ENCODE measurements at places on chromosomes 4 and X.

DNA sequence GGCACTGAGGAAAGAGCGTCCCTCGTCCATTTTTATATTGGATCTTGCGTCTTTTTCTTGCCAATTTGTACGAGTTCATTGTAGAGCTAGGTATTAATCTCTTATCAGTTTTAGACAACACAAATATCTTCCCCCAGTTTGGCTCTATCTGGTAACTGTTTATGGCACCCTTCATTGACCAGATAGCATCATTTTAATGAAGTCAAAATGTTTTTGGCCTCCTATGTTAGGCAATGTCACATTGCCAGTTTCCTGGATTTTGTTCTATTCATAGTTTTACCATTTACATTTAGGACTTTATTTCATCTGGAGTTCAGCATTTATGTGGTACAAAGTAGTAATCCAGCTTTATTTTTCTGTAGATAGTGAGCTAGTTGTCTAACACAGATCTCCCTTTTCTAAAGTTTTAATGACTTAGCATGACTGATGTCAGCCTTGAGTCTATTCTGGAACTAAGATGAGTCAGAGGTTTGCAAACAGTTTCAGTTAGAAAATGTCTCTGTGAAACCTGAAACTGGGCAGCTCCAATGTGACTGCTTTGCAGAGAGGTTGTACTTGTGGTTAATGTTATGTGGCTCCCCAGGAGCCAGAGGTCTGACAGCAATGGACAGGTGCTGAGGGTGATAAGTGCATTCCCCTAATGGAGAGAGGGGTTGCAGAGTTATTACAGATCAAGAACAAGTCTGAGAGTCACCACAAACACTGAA, 5.3 kb upstream of the STBD1 start:
- DNase-seq = no peak

DNA sequence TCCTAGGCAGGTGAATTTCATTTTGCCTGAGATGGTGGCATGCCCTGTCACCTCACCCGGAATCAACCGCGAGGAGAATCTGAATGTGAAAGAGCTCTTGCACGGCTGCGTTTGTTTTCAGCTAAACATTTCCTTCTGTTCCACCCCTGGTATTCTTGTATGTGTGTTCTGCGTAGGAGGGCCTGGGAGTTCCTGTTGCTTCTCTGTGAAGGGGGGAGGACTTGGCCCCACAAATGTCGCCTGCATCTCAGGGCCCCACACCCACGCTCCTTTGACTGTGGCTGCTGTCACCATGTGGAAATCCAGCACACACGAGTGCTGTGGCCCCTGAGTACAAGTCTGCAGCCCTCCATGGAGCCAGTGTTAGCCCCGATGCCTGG, 45.8 kb upstream of the CLCN4 start:
- DNase-seq = no peak

DNA sequence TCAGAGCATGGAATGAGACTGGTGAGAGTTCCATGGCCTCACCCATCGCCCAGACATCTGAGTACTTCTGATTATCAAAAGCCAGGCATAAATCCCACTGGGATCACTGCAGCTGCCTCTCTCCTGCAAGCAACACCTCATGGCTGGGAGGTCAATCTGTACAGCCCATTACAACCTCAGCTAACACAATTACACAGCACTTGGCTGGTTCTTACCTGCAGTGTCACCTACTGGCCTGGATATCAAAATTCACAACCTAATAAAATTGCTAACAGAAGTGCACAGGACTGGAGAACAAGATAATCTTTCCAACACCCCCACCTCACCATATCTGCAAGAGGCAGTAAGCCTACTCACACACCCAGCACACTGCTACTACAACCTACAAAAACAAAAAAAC, 341.7 kb upstream of the NDST3 start:
- DNase-seq = no peak

GRCh38 chr4:24794051-24794450, 1.3 kb upstream of the SOD3 start:
- no peak for DNase-seq

DNA sequence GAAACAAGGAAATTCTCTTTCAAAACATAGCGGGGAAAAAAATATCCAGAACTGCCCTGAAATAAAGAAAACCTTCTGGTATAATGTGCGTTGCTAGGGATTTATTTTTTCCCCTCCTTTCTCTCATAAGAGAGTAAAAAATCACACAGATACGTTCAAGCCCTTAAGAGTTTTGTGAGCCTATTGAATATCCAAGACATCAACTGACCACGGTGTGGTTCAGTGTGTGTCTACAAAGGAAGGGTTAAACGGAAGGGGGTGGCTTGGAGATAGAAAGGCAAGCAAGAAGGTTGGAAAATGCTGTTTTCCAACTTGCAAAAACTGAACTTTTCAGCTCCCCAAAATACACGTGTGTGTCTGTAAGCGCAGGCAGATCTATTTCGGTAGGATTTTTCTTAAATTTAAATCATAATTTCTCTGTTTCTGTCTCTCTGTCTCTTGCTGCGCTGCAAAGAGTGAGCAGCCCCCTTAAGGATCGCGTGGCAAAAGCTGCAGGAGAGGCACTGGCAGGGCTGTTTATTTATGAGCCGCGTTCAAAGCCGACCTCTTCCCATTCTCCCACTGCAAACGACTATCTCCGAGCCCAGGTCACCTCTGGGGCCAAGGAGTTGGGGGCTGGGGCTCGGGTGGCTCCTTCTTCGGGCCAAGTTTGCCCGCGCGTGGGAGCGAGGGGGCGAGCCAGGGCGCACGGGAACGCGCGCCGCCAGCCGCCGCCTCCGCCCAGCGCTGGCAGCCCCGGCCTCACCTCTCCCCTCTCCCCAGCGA, 492 bp upstream of the SLIT2 start:
- no peak for DNase-seq

DNA sequence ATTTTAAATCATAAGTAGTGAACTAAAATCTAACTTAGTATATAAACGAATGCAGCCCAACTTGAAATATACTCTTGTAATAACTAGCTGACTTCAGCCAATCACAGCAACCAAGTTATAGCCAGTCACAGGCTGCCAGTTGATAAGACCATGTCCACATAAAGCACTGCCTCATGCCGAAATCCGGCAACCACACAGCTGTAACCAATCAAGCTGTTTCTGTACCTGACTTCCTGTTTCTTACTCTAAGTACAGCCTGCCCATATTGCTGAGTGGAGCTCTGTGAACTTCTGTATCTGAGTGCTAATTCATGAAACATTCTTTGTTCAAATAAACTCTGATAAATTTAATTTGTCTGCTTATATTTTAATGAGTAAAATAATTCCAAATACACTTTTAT, 805.3 kb upstream of the EPHA5 start:
- no peak for DNase-seq

- DNase-seq = no peak
Measured at GRCh38 chr4:175927121-175927520, 115.1 kb upstream of the GPM6A start.

GRCh38 chrX:10904220-10904619, 206.9 kb upstream of the HCCS start:
- DNase-seq = no peak

DNA sequence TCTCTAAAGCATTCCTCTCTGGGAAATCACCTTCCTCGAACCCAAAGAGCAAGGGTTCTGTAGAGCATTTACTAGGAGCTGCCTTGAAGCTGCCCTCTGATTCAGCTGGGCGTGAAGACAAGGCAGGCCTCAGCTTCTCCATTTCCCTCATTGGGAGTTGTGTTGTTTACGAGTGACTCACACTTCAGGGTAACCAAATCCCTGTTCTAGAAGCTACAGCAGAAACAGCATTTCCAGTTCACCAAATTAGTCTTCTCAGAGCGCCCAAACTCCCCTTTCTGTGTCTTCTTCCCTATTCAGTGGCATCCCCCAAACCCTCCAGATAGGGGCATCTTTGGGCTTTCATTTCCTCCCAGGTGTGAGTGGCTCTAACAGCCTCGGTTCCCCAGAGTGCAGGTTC, 863 bp upstream of the XPNPEP2 start:
- no peak for DNase-seq

- DNase-seq = no peak
Measured at GRCh38 chr4:57168982-57169381, 58.8 kb upstream of the IGFBP7 start.

DNA sequence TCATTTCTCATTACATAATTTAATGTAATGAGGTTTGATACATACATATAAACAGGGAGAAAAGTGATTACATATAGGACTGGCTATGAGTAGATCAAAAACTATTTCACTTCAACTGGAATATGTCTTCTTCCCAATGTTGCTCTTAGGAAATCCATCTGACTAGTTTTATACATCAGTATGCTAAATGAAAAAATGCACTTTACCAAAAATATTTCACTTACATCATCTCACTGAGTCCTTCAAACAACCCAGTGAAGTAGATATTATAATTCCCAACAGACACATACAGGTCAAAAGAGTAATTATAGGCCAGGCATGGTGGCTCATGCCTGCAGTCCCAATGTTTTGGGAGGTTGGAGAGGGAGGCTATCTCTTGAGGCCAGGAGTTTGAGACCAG, 215.9 kb downstream of the MID1 start:
- DNase-seq = no peak

GRCh38 chr4:7945709-7946380, 6.2 kb upstream of the AFAP1 start:
- no peak for DNase-seq

- no peak for DNase-seq
Measured at GRCh38 chrX:14032406-14032805, 2.7 kb upstream of the GEMIN8 start.

DNA sequence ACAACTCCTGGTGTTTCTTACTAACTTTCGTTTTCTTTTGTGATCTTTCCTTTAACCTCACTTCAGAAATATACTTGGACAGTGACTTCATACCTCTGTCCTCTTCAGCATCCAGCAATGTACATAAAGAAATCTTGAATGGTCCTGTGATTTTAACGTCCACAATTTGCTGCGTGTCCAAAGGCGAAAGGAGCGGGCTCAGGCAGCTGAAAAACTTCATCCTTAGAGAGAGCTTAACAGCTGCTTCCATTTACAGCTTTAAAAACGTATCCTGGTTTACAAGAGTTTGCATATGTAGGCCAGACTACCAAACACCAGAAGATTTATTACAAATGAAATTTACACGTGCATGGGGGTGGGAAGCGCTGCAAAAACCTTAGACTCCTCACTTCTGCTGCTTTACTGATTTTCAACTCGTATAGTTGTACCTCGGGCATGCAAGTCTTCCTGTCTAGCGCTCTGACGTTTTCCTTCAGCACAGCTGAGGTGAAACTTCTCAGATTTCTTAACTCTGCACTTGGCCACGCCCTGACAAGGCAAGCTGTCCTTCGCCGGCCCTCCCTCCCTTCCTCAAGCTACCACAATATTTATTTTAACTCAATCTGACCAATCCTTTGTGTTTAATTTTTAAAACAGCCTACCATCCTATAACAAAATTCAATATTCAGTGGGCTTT, 406.4 kb downstream of the FAM47A start:
- DNase-seq = no peak

DNA sequence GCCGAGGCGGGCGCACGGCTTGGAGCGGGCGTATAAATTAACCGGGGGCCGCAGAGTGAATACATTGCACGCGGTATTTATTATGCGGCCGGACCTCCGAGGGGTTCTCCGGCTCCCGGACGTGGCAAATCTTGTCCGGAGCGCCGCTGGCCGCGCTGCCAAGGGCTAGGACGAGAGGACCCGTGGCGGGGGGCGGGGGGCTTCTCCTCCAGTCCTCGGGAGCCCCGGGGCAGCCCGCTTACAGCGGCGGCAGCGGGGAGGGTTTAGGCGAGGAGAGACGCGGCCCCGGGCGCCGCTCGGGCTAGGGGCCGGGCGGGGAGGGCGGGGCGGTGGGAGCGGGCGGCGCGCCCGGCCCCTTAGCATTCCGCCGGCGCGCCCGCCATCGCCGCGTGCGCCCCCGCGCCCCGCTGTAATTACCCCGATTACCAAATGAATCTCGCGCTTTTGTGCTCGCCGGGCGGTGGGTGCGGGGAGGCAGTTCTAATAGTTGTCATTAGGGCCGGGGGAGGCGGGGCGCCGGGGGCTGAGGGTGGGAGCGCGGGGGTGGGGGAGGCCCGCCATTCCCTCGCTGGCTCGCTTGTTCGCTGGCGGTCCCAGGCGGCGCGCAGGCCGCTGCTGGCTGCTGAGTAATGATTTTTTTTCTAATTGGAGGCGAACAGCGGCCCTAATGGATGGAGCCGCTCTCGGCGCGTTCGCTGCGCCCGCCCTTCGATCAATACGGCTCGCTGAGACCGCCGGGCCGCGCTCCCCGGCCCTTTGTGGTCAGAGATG, 276.6 kb downstream of the BCOR start:
- no peak for DNase-seq

DNA sequence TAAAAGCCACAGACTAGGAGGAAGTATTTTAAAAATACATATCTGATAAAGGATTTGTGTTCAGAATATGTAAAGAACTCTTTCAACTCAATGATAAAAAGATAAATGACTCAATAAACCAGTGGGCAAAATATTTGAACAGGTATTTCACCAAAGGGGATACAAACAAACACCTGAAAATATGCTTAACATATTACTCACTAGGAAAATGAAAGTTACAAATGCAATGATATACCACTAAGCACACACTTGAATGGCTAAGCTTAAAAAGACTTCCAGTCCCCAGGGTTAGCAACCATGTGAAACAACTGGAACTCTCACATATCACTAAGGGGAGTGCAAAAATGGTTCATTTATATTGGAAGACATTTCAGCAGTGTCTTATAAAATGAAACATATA, 131.6 kb downstream of the SLIT2 start:
- DNase-seq = no peak

DNA sequence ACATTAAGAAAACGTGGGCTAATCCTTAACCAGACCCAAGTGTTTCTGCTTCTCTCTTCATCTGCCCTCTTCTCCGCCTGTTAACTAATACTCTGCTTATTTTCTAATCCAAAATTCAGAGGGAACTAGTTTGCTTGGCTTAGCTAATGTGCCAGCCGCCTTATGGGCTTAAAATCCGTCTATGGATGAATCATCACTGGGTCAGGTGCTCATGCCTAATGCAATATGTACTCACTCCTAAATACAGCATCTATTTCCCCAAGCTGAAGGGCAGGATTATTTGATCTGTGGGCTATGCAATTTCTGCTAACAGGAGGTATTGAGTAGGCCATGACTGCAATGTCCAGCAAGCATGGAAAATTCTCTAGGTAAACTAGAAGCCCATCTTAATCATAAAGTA, 12.4 kb downstream of the DYNLT3 start:
- DNase-seq = no peak

- no peak for DNase-seq
Measured at GRCh38 chr4:65482410-65482809, 187.9 kb downstream of the EPHA5 start.

- DNase-seq = no peak
Measured at GRCh38 chr4:40547789-40548132, 81.9 kb downstream of the RBM47 start.

DNA sequence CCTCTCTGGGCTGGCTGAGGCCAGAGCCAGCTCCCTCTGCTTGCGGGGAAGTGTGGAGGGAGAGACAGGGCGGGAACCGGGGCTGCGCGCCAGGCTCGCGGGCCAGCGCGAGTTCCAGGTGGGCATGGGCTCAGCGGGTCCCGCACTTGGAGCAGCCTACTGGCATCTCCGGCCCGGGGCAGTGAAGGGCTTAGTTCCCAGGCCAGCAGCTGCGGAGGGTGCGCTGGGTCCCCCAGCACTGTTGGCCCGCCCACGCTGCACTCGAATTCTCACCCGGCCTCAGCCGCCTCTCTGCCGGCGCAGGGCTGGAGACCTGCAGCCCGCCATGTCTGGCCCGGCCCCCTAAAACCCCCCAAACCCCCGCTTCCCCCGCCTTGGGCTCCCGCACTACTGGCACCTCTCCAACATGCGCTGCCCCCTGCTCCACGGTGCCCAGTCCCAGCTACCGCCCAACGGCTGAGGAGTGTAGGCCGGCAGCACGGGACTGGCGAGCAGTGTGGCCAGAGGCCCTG, 33.8 kb upstream of the FAT4 start:
- peak; percentile 8 for DNase-seq

- DNase-seq = no peak
Measured at GRCh38 chr4:41146716-41147506, 67.4 kb downstream of the APBB2 start.
